Stimulated activated CD4-positive, alpha-beta T cell treated with anti-CD3 and anti-CD28 coated beads, Interleukin-12 subunit alpha, Interleukin-12 subunit beta, amount 100 ng/mL, for 24 hours (primary cell): ENCODE measurements at places on chromosomes 3 and 15.

GRCh38 chr3:148646126-148646665 lies 51.5 kb upstream of the AGTR1 start:
- no peak for DNase-seq

DNA sequence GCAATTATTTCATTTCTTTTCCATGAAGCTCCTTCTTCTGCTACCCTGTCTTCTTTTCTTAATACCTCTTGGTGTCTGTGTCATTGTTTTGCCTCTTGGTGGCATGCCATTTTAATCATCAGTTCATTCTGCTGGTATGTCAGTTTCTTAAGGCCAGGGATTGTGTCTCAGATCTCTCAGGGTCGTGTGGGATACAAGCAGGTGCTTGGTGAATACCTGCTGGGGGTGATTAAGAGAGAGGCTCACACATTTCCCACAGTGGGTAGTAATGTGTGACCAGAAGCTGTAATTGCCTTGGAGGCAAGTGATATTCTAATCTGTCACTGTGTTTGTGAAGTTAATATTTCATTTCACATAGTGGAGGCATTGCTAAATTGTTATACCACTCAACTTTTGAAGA lies 361.4 kb upstream of the TRIM42 start:
- no peak for DNase-seq

GRCh38 chr15:93141371-93141794 lies 52.4 kb upstream of the RGMA start:
- no peak for DNase-seq

- DNase-seq: no peak
Observed at GRCh38 chr3:73422571-73422970, 202.2 kb downstream of the PDZRN3 start.

GRCh38 chr15:52518487-52519371 lies 10.0 kb downstream of the MYO5A start:
- DNase-seq: no peak
